ENCODE measurements at places on chromosomes 12 and 14.

GRCh38 chr14:38063711-38064320 lies 143.9 kb upstream of the SSTR1 start:
- DNase-seq, result no peak

- no peak for DNase-seq
These were observed 117.0 kb downstream of the EGLN3 start for GRCh38 chr14:33833706-33834465.

- no peak for DNase-seq
These were observed 40.7 kb downstream of the GALNT9 start for GRCh38 chr12:132288516-132289215.

DNA sequence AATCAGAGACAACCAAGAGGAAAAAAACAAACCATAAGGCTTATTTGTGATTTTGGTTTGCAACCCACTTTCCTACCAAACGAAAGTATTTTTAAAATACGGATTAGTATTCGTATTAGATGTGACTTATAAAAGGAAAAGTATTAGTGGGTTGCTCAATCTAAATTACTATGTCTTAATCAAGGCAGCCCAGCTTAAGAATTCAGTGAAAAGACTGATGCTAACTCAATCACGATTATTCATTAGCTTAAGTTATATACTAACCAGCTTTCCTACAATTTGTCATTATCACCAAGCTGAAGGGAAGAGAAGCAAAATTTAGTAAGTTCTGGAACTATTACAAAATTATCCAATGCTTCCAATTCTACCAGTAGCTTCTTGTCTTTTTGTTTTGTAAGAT lies 62.7 kb downstream of the FERMT2 start:
- no peak for DNase-seq

- no peak for DNase-seq
These were observed 207.2 kb downstream of the ZFP36L1 start for GRCh38 chr14:68585690-68586089.

- DNase-seq, result no peak
These were observed 80.2 kb downstream of the NUAK1 start for GRCh38 chr12:106058256-106059182.

DNA sequence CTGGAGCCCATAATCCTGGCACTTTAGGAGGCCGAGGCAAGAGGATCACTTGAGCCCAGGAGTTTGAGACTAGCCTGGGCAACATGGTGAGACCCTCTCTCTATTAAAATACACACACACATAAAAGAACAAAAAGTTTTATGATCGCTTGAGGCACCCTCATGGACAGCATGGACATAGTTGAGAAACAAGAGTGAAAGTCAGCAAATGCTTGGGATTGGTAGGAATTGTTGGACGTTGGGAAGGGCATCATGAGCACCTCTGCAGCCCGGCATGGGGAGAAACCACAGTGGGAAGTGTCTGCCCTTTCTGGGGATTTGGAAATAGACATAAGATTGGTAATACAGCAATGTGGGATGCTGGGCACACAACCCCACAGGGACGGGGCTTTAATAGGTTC lies 231.9 kb upstream of the FOXN3 start:
- no peak for DNase-seq

DNA sequence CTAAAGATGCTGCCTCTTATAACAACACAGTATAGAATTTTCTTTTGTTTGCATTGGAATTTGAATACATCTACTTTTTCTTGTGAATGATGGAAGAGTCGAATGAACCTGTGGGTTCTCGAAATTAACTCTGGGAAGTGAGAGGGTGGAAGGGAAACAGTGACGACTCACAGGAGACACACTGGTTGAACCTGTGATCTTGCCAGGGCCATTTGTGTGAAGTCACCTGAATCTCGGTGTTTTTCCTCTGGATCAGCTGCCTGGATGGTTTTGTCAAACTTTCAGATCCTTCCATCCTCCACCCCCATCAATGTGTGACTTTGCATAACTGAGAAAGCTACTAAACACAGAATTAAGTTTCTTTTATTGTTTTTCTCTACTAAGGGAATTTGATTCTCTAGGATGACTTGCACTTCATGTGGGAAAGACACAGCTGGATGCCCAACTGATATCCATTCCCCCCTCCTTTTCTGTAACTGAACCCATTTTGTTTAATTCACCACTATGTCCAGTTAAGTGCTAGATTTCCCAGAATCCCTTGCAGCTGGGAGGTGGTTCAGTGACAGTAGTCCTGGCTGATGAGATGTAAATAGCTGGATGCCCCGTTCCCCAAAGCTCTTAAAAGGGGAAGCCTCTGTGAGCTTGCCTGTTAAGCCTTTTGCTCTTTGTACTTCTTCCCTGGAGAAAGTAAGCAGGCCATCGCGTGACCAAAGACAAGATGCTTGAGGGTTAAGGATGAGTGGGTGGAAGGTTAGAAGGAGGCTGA lies 6.3 kb downstream of the PPFIBP1 start:
- no peak for DNase-seq

DNA sequence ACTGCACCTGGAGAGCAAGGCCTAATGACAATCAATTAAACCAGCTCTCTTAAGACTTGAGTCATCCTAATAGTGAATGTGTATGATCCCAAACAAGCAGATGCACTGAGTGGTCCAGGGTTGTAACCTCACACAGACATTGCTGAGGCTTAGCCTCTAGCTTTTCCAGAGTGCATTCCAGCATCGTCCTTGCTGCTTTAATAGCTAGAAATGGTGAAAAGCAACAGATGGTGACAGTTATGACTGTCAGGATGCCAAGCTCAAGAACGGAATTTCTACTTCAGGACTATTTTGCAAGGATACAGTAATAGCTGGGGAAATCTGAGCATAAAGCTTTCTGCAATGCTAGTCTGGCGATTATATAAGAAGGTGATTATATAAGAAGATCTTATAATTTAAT lies 34.6 kb downstream of the PTPRR start:
- no peak for DNase-seq

DNA sequence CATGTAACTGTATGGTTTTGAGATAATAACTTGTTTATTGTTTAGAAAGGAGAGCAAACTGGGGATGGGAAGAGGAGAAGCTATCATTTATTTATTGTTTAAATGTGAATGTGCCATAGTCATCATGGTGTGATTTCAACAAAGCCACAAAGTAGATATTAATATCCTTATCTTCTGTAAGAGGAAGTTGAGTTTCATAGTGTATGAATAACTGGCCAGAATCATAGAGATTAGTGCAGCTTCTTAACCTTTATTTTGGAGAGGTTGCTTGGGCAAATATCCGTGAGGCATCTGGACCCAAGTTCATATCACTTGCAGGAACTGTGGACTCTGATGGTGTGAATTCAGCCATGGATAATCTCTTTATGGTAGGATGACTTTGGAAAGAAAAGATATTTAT lies 26.8 kb upstream of the LYZ start:
- DNase-seq, result no peak

DNA sequence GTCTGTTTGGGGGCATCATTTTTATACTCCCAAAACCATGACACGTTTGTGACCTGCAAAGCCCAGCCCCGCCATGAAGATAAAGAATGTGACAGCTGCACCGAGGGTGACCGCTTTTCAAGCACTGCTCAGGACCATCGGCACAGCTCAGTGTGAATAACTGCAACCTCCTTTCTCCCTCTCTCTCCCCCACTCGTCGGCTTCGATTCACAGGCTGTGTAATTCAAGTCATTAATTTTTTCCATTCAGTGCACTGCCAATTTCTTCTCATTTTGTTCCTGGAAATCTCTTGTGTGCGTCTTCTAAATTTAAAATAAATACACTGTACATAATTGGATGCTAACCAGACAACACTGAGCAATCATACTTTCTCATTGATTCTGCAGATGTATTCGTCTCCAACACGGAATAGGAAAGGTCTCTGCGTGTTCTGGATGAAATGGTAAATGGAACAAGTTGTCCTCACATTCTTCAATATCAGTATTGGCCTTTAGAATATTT lies 260.8 kb downstream of the TTC8 start:
- no peak for DNase-seq

DNA sequence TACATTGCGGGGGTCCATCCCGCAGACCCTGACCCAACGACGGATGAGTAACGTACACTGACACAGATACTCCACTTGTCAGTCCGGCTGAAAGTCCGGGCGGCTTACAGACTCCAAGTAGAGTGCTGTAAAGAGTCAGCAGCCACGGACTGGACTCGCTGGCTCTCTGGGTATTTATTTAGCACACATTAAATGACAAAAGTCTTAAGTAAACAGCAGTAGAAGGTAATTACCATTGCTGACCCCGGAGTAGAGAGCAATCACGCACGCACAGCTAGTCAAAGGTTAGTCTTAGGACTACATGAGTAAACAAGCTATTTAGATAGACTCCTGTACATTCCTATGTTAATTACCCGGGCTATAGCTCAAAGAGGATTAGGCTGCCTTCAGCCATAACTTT lies 780.9 kb downstream of the RPS29 start:
- DNase-seq, result no peak

DNA sequence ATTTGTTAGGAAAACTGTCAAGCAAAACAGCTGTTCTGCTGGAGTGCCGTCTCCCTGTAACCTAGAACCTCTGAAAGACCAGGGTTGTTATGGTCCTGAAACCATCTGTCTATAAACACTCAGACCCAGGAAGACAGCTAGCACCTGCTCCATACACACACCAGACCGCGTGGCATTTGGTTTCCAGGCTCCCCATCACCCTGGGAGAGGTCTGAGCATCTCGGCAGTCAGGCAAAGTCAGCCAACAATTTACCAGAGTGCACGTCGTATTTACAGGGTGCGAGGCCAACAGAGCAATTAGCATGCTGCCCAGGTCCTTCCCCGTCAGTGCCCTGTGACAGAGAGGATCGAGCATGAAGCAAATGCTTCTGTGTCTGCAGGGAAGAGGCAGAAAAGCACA lies 272.5 kb downstream of the SLC15A4 start:
- no peak for DNase-seq

Measured in upper lobe of right lung (tissue), 1 donor.